ENCODE measurements at places on chromosomes 13 and 19.

GRCh38 chr19:6729573-6730152, 7.7 kb downstream of the GPR108 start:
- DNase-seq: no peak

DNA sequence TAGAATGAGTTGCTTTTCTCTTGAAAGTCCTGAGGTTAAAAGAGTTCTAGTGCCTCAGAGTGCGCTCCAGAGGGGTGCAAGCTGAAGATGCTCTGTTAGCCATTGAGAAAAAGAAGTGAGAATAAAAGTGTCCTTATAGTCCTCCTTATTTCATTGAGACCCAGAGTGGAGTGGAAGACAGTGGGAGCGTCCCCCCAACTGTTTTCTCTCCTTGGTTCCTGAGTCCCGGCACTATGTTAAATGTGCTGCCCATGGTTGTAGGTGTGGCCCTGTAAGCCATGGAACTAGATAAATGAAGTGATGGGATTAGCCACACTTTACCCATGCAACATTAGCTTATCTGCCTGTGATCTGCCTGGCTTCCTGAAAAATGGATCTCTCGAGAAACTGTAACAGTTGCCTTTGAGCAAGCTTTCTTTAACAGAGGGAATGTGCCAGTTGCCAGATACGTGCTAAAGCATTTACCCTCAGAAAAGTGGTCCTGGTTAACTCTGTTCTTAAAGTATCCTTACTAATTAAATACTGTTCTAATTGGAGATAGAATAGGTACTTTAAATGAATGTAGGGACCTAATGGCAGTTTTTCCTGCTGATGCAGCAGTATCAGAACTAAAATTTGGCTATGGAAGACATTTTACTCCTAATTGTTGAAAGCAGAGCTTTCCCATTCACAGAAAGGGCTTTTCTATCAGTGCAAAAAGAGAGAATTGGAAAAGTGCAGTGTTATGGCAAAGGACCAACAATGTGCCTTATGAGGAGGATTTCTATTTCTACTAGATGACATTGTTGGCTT, 21.4 kb upstream of the PSG9 start:
- no peak for DNase-seq

GRCh38 chr13:73081256-73081915, 22.6 kb downstream of the KLF5 start:
- DNase-seq: peak; percentile 60

DNA sequence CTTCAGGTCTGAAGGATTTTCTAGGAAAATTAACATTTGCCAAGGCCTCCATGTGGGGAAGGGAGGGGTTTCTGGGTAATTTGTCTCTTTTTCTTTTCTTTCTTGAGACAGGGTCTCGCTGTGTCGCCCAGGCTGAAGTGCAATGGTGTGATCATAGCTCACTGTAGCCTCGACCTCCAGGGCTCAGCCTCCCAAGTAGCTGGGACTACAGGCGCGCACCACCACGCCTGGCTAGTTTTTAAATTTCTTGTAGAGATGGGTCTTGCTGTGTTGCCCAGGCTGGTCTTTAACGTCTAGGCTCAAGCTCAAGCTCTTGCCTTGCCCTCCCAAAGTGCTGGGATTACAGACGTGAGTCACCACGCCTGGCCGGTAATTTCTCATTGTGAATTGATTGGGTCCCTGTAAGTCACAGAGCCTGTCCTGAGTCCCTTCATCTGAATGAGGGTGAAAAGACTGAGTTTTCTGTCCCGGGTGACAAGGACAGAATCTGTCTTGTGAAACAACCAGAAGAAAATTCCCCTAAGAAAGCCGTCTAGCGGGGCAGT, 10.0 kb upstream of the SPC24 start:
- DNase-seq: no peak

DNA sequence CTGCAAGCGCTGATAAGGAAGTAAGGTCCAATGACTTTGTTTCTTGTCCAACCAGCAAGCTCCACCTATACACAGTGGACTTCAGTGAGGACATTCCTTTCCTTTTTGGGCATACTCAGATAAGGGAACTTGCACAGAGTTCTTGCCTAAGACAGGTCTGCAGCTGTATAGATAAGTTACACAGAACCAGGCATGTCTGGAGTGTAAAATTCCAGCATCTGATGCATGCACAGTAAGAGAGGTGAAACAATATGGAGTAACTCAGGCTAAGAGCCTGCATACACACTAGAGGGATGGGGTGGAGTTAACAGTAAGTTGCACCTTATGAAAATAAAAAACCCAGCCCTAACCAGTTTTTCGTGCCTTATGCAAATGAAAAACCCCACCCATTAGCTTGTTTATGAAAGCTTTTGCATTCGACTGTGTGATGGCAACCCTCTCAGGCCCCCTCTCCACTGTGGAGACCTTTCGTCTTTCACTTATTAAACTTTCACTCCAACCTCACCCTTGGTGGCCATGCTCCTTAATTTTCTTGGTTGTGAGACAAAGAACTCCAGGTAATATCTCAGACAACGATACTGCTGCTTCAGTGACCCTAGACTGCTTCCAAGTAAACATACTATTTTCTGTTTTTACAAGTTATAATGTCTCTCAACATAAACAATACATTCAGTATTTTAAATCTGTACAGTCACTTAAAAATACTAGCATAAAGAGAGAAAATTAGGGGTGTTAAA, 2859.0 kb upstream of the PCDH20 start:
- peak; percentile 76 for DNase-seq

DNA sequence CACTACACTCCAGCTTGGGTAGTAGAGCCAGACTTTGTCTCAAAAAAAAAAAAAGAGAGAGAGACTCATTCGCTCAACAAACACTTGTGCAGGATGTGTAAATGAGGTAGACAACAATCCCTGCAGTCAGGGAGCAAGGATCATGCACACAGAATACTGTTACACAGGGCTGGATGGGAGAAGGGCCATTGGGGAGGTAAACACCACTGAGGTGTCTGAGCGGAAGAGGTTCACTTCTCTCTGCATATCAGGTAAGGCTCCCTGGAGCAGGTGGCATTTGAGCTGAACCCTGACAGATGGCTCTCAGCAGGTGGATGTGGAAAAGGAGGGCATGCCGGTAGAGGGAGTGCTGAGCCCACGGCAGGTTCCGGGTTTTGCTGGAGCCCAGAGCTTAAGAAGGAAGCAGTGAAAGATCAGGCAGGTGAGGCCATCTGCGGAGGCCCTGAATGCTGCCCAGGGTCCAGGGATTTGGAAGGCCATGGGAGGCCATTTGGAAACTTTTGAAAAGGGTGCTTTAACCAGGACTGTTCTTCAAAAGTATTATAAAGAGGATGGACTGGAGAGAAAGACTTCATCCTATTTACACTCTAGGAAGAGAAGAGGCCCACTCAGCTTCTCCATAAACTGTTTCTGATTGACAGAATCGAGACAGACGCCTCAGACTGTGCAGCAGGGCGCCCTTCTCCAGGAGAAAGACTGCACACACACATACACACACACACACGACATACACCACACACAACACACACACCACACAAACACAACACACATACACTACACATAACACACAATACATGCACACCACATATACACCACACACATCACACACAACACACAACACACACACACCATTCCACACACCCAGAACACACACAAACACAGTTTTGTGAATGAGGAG, 199.4 kb downstream of the USP12 start:
- peak; percentile 79 for DNase-seq

DNA sequence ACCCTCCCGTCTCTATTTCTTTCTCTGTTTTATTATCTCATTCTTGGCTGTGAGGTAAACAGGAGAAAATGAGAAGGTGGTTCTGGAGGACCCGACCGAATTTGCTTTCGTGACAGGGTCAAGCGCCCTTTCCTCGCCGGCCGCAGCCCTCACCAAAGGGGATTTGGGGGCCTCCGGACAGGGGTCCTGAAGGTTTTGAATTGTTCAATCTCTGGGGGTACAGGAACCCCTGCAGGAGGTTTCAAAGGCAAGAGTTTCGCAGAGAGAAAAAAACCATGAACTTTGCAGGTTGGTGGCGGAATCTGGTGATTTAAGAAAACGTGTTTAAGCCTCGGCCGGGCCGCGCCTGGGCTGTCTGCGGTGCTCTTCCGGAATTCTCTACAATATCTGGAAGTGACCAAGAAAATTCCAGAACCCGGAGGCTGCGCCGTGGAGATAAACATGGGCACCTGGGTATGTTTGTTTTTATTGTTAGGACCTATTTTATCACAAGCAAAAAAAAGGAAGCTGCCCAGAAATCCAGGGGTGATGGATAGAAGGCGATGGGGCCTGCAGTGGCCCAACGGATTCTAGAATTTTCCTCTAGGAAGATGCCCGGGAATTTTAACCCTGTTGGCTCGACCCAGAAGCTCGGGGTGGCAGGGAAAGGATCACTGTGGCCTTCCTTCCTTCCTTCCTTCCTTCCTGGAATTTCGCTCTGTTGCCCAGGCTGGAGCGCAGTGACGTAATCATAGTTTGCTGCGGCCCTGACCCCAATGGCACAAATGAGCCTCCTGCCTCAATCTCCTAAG, 14.2 kb upstream of the PTBP1 start:
- DNase-seq: no peak

DNA sequence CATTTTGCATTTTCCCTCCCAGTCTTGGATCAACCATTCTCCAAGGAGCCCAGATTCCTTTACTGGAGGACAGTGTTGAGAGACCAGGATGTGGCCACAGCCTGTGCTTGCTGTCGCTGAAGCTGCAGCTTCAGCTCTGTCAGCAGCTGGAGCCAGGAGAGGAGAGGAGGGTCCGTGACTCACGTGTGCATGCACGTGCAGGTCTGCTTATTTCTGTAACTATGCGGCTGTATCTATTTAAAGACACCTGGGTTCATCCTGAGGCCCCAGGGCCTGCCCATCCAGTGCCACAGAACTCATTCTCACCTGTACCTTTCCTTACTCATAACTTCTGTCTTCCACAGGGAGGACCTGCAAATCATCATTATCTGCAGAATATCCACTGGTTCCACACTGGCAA, 8.2 kb upstream of the LAMP1 start:
- DNase-seq: no peak

GRCh38 chr13:37448153-37448552, 150.4 kb downstream of the POSTN start:
- no peak for DNase-seq

- DNase-seq: no peak
These were observed 958 bp upstream of the OBI1 start for GRCh38 chr13:78659732-78660494.

DNA sequence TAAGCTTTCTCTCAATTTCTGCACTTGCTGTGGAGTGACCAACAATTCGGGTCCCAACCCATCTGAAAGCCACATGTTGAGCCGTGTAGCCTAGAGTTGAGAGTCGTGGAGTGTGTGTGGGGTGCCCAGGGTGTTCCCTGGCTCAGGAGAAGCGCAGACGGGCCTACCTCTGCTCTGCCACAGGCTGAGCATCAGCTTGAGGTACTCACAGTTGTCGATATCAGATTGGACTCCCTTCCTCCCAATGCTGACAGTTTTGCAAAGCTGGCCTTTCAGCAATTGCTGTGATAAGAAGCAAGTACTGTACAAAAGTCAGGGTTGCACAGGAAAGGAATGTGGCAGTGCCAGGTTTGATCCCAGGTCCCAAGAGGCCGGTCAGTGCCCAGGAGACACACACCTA, 133.4 kb upstream of the SPACA7 start:
- DNase-seq: peak; percentile 38

DNA sequence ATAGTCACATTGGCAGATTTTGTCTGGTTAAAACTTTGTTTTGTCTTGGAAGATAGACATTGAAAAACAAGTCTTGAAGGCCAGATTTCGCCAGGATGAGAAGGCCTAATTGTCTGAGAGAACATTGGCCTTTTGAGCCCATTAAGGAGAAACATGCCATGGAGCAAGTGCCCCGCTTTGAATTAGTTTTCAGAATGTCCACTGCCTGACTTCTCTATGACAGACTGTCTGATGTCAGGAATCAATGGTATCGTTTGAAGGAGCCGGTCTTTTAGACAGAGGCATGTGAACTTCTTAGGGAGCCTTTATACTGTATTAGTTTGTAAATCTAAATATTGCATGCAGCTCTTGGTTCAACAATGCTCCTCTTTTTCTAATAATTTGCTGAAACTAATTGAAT, 155.9 kb downstream of the DLEU7 start:
- DNase-seq: no peak

DNA sequence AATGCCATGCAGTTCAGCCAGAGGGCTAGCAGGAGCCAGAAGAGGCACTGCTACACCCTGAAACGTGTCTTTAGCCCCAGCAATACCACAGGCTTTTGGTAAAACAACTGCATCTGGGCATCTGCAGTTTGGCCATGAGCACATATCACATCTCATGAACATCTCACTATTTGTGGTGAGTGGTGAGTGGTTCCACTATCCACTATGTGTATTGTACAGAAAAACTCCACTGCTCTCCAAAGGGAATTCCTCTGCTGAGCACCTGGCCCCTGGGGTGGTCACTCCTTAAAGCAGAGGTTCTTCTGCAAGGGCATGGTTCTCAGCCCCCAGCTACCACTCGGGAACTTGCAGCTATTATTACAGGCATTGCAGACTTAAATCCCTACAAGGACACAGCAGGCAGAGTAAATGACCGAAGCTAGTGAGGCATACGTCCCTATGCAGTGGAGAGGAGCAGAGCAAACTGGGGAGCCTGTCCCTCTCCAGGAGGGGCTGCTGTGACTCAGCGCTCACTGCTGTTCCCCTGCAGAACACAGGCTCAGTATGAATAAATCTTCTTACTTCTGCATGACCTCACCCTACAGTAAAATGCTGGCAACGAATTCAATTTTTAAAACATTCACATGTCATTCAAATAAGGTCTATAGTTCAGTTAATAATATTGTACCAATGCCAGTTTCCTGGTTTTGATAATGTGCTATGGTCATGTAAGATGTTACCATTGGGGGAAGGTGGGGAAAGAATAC, 332.4 kb upstream of the ZNF507 start:
- DNase-seq: no peak

GRCh38 chr19:1257475-1258162, 9.2 kb downstream of the MIDN start:
- DNase-seq: no peak

GRCh38 chr13:106503730-106504453, 31.6 kb downstream of the EFNB2 start:
- no peak for DNase-seq

DNA sequence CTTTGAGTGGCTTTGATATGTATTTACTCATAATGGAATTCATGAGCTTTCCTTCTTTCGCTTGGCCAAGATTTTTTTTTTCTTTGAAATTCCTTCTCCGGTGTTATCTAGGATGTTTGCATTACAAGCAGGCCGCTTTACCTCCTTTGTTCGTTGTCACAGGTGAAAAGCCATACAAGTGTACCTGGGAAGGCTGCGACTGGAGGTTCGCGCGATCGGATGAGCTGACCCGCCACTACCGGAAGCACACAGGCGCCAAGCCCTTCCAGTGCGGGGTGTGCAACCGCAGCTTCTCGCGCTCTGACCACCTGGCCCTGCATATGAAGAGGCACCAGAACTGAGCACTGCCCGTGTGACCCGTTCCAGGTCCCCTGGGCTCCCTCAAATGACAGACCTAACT, 16.7 kb downstream of the KLF5 start:
- peak; percentile 74 for DNase-seq

DNA sequence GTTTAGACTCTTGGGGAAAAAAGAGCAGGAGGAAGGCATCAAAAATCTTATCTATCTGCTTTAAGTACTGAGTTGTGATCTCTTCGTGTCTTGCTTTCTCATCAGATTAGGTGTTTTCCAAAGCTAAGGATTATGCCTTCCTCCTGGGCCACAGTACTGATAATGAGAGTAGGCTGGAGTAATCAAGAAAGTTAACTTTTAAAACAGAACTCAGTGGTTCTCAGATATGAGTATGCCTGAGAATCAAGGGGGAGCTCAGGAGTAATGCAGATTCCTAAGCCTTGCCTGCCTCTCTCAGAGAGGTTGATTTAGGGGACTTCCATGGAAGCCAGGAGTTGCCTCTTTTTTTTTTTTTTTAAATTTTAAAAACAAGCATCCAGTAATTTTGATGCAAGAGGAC, 23.5 kb downstream of the CDADC1 start:
- no peak for DNase-seq

GRCh38 chr19:46515879-46516350, 20.2 kb upstream of the PNMA8B start:
- no peak for DNase-seq

Data from islet precursor cell (in vitro differentiated cells).